ENCODE measurements at places on chromosomes 2 and 18. TPM values are rescaled to one million over a fixed set of nuclear protein-coding genes. Genes with fewer than 3 reads are reported as not detected.

- no peaks in the 10 kb centered on the region for H3K4me1 ChIP-seq
- H3K36me3 ChIP-seq: no peaks in the 10 kb centered on the region
- H3K27ac ChIP-seq: no peak overlapping the region
- no peaks in the 10 kb centered on the region for H3K27me3 ChIP-seq
Observed at GRCh38 chr2:7116511-7116910, 199.3 kb downstream of the RNF144A start.

DNA sequence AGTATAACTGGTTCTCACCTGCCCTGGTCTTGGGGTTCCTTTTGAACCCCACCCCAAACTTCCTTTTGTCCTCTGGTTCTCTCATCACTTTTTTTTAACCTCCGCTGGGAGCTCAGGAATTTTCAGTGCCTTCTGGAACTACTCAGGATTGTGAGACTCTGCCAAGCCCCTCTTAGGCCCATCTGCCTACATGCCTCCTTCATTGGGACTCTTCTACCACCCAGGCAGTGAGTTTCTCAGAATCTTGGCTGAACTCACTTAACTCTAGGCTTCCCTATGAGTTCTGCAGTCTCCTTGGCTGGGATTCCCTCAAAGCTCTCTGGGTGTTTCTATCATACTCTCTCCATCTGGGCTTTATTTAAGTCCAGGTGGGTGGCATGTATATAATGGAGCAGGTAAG lies 86.3 kb downstream of the MDH1 start:
- no peaks in the 10 kb centered on the region for H3K36me3 ChIP-seq
- H3K27ac ChIP-seq: no peak overlapping the region

- peaks cover 4% of the 10 kb centered on the region for H3K4me1 ChIP-seq
- H3K4me3 ChIP-seq: no peak overlapping the region
- DNase-seq: peak; percentile 74
- H3K27ac ChIP-seq: no peak overlapping the region
- H3K36me3 ChIP-seq: no peaks in the 10 kb centered on the region
Observed at GRCh38 chr2:28993206-28993960, 12.3 kb downstream of the TOGARAM2 start.

GRCh38 chr2:161946489-161947107 lies 127.4 kb downstream of the DPP4 start:
- H3K27me3 ChIP-seq: peaks cover 7% of the 10 kb centered on the region
- DNase-seq: no peak
- no peaks in the 10 kb centered on the region for H3K36me3 ChIP-seq
- H3K27ac ChIP-seq: no peak overlapping the region
- no peaks in the 10 kb centered on the region for H3K4me1 ChIP-seq

DNA sequence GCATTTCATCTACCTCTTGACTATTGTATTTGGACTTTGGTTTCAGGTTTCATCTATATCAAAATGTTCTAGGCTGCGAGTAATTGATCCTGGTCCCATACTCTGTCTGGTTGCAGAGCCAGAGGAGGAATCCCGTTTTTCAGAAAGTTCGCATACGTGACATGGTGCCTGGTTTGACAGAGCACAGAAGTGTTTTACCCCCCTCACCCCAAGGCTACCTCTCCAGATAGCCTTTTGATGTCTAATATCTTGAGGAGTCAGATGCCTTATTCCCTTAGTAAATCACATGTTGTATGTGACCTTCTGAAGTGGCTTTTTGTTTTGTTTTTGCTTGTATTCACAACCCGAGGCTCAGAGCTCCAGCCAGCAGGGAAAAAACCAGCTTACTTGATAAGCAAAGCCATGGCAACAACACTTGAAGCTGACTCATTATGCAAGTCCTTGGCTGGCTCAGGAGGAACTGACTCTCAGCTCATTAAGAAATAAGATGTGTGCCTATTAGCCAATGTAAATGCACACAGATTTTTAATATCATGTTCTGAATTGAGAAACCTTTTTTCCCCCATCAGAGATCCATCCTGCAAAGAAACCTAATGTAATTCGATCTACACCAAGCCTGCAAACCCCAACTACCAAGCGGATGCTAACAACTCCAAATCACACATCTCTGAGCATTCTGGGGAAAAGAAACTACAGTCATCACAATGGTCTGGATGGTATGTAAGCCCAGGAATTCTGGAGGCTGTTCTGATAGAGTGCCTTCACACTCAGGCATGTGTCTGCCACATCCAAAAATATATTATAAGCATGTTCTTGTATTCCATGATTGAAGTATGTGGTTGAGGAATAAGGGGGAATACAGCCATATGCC lies 41.4 kb downstream of the OXER1 start:
- no peaks in the 10 kb centered on the region for H3K27me3 ChIP-seq
- DNase-seq: peak; percentile 94
- H3K27ac ChIP-seq: peak overlapping the region; percentile 57

DNA sequence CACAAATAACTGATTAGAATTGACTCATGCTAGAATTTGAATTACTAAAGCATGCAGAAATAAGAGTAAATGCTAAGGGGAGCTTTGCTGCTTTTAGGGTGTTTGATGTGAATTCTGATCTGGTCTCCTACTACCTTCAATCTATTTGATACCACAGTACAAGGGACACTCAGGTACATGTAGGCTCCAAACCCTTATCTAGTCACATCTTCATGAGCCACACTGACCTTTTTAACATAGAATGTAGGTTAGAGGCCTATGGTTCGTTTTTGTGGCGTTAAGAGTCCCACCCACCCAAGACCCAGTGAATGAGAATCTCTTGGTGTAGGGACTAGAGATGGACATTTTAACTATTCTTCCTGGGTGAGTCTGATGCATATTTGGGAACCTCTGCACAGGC lies 65.7 kb downstream of the PLCL1 start:
- H3K27me3 ChIP-seq: no peaks in the 10 kb centered on the region
- H3K4me1 ChIP-seq: no peaks in the 10 kb centered on the region
- H3K4me3 ChIP-seq: no peak overlapping the region
- DNase-seq: no peak
- no peak overlapping the region for H3K27ac ChIP-seq

Gene TXNDC2
- total RNA-seq: 0.18 TPM

Gene ASXL3
- 1.5 TPM for total RNA-seq

Measured in left lung (tissue), 14 donors.